ENCODE measurements at places on chromosomes 13 and 19. TPM values are rescaled to one million over a fixed set of nuclear protein-coding genes. Genes with fewer than 3 reads are reported as not detected.

DNA sequence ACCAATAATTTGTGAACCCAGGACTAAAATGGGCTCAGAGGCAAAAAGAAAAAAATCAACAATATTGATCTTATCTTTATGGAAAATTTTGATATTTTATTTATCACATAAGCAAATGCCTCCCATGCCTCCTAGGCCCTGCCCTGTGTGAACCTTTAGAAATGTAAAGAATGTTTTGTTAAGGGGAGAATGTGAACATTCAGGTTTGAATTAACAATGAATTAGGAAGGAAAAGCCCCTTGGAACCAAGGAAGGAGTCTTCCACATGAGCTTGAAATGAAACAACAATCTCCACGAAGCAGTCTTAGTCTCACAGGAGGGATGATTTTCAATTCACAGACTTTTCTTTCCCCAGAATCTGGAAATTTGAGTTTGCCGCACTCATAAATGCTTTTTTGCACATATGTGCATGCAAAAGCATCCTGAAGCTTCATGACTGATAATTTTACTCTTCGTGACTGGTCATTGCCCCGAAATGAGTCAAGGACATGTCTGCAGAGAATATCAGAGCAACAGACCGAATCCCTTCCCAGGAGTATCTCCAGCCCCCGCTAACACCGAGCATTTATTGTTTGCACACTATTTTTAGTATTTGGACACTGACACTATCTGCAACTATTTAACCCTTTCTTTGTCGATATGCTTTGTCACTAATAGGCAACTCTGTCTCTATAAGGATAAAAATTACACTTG is 135.2 kb downstream of the DCT start:
- H3K36me3 ChIP-seq = no peaks in the 10 kb centered on the region
- H3K4me1 ChIP-seq = peaks cover 15% of the 10 kb centered on the region
- no peak for DNase-seq
- H3K27ac ChIP-seq = no peak overlapping the region
- no peak overlapping the region for H3K4me3 ChIP-seq

- no peak for DNase-seq
- peaks cover 8% of the 10 kb centered on the region for H3K4me1 ChIP-seq
- H3K36me3 ChIP-seq = peaks cover 25% of the 10 kb centered on the region
- no peak overlapping the region for H3K27ac ChIP-seq
Measured at GRCh38 chr13:41696163-41697003, 239.0 kb downstream of the RGCC start.

DNA sequence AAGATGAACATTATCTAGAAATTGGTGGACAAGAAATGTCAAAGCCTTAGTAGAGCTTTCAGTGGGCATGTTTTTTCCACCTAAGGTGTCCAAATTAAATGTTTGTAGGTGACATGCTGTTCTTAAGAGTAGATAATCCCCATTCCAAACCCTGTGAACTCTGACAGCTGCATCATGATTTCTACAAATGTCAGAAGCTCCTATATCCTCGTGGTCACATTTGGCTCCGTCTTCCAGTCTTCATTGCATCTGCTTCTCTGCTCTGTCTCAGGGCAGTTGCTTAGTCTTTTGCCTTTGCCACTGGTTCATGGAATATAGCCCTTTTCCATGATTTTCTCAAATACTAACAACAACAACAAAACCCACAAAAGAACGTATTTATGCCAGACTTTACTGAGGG is 234.5 kb downstream of the DLEU7 start:
- H3K27me3 ChIP-seq = peaks cover 5% of the 10 kb centered on the region
- no peaks in the 10 kb centered on the region for H3K36me3 ChIP-seq
- no peak overlapping the region for H3K4me3 ChIP-seq
- H3K4me1 ChIP-seq = peaks cover 17% of the 10 kb centered on the region
- no peak for DNase-seq
- no peak overlapping the region for H3K27ac ChIP-seq

GRCh38 chr13:101190337-101190736 is 226.0 kb downstream of the NALCN start:
- H3K27ac ChIP-seq = no peak overlapping the region
- DNase-seq = no peak
- H3K27me3 ChIP-seq = no peaks in the 10 kb centered on the region
- H3K36me3 ChIP-seq = no peaks in the 10 kb centered on the region
- H3K4me3 ChIP-seq = no peak overlapping the region

DNA sequence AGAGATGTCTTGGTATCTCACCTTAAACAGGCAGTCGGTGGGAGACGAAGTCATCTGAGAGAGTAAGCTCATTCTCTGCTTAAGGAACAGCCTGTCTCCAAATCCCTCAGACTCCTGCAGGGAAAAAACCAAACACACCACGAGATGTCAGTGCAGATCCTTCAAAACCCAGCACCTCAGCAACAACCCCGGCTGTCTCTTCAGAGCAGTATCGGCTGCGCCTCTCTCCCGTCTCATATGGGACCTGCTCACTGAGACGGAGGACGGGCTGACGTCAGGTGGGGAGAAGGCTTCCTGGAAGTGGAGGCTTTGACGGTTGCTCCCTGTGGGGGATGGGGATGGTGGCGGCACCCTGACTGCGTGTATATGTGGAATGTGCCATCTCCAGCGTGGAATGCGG is 43.6 kb downstream of the ANKRD27 start:
- H3K27me3 ChIP-seq = no peaks in the 10 kb centered on the region
- no peak for DNase-seq
- no peak overlapping the region for H3K4me3 ChIP-seq
- no peak overlapping the region for H3K27ac ChIP-seq
- peaks cover 9% of the 10 kb centered on the region for H3K36me3 ChIP-seq

The STARD13 gene
- total RNA-seq = not detected

The BEST2 gene
- total RNA-seq = not detected

The ZNF418 gene
- total RNA-seq = 5.0 TPM
